ENCODE measurements at places on chromosomes 13 and 19.

DNA sequence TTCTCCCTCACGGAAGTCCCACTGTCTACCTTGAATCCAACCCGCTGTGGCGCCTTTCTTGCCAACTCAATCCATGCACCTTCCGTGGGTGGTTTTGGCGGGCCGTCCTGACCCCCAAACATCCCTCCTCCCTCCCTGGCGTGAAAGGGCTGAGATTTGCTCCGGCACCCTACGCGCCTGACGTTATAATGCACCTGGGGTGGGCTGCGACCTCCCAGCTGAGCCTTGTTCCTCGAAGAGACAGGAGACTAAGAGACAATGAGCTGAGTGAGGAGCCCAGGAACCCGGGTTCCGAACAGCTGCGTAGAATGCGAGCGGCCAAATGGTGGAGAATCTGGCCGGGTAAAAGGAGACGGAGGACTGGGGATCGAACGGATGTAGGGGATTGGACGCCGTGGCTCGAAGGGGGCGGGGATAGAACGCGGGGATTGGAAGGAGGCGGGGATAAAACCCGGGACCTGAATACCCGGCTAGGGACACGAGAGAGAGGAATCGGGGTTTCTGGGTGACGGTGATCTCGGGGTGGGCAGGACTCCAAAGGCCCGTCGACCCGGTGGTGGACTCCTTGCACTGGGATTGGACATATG is at the start of gene CPT1C:
Gene CPT1C, plus strand, starts transcription at position 461 of the 587 bp plus-strand sequence. CDS start 1,137 bp downstream, outside the sequence.
- DNase-seq, result peak; percentile 47

GRCh38 chr19:33558151-33558550 is 36.6 kb upstream of the PEPD start:
- DNase-seq, result no peak

GRCh38 chr13:44884076-44884729 is 105.1 kb downstream of the NUFIP1 start:
- no peak for DNase-seq

DNA sequence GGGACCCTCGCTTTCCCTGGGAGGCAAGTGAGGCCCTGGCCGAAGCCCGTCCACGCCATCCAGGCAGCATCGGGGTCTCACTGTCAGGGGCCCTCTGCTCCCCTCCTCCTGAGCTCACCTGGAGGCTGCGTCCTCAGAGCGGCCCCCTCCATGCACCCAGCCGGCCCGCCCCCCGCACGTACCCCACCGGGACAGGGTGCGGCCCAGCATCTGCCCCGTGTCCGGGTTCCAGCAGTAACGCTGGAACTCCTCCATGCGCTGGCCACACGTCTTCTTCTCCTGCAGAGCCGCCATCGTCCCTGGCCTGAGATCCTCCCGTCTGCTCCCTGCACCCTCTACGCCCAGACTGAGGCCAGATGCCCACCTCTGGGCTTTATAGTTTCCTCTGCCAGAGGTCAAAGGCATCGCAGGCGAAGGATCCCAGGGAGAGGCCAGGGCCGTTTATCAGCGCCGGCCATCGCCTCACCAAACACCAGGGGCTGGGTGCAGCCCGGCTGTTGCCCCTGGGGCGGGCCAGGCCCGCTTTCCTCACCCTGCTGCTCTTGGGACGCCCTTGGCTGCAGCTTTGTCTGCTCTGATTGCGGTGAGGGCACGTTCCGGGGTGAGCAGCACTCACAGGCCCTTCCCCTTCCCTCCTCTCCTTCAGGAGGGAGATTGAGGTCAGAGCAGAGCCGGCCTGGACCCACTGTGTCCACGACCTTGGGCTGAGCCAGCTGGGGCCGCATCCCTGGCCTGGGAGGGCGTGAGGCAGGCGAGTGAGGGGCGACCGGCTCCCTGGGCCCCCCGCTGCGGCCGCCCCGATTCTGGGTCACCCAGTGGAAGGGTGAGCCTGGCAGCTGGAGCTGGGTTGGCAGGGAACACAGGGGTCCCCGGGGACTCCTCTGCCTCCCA is at the start of gene ATP4B:
Gene ATP4B, minus strand, starts transcription at position 348 of the 891 bp plus-strand sequence. Its CDS starts 54 bp downstream, at position 294.
- no peak for DNase-seq

- DNase-seq, result no peak
Measured at GRCh38 chr19:28603453-28603852, 609.5 kb downstream of the UQCRFS1 start.
